ENCODE measurements at places on chromosomes 16 and 17. TPM values are rescaled to one million over a fixed set of nuclear protein-coding genes. Genes with fewer than 3 reads are reported as not detected.

DNA sequence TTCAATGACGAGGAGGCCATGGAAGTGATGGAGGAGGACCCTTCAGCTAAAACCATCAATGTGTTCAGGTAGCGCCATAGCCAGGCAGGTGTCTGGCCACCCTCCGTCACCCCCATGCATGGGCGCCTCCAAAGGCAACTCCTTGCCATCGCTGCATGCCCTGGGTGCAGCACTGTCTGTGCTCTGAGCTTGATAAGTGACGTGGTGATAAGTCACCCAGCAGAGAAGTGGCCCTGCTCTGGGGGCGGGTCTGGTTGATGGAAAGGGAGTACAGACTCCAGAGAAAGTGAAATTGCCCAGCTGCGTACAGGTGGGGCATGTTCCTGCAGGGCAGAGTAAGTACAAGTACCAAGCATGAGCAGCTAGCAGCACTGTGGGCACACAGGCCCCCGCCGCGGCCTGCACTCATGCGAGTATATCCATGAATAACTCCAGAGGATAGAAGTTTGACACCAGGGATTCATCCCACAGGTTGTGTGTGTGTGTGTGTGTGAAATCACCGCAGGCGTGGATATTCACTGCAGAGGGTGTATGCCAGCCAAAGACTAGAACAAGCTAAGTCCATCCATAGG is 13.1 kb downstream of the DNAI2 start:
- no peak for DNase-seq

- DNase-seq = no peak
These were observed 27.6 kb downstream of the LDHD start for GRCh38 chr16:75088934-75089333.

GRCh38 chr17:13154398-13154797 is 136.6 kb upstream of the ELAC2 start:
- DNase-seq = peak; percentile 22

DNA sequence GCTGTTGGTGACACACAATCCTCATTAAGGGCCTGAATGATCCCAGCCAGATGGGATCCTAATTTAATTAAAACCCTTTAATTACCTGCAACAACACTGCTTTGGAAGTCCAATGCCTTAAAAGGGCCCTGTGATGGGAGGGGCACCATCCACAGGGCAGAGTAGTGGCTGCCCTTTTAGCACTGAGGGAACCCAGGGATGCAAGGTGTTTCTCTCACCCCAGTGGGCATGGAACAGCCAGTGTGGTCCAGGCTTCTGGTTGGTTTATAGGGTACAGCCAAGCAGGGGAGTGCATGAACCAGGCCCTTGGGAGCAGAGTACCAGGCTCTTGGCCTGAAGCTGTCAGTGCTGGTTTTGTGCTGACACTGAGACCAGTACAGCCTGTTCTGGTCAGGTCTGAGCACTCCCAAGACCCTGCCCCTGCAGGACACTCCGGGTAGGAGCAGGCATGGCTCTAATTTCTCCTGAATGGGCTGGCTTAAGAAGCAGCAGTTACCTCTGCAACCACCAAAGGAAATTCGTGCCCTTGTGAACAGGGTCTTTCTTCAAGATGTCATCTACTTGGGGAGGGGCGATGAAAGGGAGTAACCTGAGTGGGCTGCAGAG is 9.9 kb downstream of the NXPH3 start:
- peak; percentile 76 for DNase-seq

- DNase-seq = peak; percentile 82
These were observed 7.2 kb upstream of the FOXF1 start for GRCh38 chr16:86502856-86503748.

DNA sequence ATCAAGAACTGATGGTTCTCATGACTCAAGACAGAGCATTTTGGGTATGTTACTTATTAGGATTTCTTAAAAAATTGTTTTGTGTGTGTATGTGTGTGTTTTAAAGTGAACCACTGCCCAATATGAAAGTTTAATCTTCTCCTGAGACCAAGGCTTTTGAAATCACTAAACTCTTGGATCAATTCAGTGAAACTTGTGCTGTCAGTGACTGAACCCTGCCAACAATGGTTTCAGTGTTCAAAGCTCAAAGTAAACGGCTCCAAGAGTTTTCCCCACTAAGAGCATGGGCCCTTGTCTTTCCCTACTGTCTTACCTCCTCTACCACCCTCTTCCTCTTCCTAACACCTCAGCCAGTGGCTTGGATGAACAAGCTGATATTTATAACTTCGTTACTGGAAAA is 22.0 kb downstream of the NFE2L1 start:
- no peak for DNase-seq

- DNase-seq = peak; percentile 19
These were observed 73.4 kb upstream of the GSG1L start for GRCh38 chr16:28136751-28137434.

DNA sequence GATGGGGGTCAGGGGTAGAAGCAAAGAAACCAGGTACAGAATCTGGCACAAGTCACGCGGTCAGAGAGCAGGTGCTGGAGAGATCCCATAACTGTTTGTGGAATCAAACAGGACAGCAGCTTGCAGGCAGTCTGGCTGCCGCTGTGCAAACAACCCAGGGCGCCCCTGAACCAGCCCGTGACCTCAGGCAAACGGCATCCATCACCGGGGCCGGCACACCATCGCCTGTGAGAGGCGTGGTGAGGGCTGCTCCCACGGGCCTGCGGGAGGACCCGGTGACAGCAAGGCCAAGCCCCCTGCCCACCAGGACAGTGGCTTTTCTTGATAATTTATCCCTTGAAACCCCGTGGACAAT is 47.9 kb downstream of the CBFA2T3 start:
- DNase-seq = no peak

DNA sequence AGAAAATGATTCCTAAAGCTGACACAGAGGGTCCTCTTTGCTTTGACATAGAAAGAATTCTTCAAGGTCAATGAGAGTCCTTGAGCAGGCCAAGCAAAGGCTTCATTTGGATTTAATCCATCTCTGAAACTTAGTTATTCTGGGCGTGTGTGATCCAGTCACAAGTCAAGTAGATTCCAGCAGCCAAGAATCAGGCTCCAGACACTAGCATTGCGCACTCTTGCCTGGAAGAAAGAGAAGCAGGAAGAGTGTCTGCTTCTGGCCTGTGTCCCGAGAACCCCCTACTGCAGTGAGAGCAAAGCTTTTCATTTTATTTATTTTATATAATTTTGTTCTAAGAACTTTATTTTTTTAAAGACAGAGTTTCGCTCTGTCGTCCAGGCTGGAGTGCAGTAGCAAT is 88.2 kb upstream of the CACNG5 start:
- DNase-seq = peak; percentile 48

GRCh38 chr17:17445296-17445924 is 31.4 kb upstream of the MED9 start:
- DNase-seq = no peak

- DNase-seq = no peak
These were observed 33.6 kb upstream of the ATF7IP2 start for GRCh38 chr16:10352262-10352661.

The SHCBP1 gene
- 1.8 TPM for total RNA-seq

The SCNN1G gene
- total RNA-seq = not detected

The BCO1 gene
- not detected for total RNA-seq

The KRTAP4-1 gene
- total RNA-seq = not detected

The KCNH6 gene
- not detected for total RNA-seq
